CD8-positive, alpha-beta memory T cell (primary cell): ENCODE measurements at places on chromosomes 11 and 22.

- DNase-seq = no peak
- no peak overlapping the region for H3K4me3 ChIP-seq
- no peaks in the 10 kb centered on the region for H3K27me3 ChIP-seq
- H3K27ac ChIP-seq = no peak overlapping the region
- no peaks in the 10 kb centered on the region for H3K36me3 ChIP-seq
- peaks cover 8% of the 10 kb centered on the region for H3K4me1 ChIP-seq
Observed at GRCh38 chr11:46570790-46571398, 22.9 kb downstream of the AMBRA1 start.

DNA sequence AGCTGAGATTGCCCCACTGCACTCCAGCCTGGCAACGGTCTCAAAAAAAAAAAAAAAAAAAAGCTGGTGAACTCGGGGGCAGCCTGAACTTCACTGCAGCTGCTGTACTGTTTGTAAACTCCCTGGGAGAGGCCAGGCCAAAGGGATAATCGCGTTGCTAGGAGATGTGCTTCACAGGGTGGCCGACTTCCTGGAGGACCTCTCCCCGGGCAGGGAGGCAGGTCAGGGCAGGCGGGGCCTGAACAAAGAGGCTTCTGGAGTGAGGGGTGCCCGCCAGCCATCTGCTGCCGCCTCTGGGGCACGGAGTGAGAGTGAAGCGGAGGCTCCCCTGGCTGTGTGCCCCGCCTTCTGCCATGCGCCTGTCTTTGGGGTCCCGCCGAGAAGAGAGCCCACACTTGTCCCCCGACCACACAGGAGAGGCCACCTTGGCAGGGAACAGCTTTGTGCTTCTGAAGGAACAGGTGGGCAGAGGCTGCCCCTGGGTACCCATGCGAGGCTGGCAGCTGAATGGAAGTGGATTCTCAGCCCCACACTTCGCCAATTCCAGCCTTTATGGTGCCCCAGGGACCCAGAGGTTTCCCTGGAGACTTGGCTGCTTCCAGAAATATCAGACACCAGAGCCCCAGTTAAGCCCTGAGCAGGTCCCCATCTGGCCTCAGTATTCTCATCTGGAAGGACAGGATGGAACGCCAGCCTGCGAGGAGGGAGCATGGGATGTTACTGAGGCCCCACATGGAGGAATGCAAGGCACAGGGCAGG lies 29.6 kb downstream of the TMEM184B start:
- no peak overlapping the region for H3K4me3 ChIP-seq
- DNase-seq = no peak
- no peaks in the 10 kb centered on the region for H3K27me3 ChIP-seq
- H3K36me3 ChIP-seq = no peaks in the 10 kb centered on the region

DNA sequence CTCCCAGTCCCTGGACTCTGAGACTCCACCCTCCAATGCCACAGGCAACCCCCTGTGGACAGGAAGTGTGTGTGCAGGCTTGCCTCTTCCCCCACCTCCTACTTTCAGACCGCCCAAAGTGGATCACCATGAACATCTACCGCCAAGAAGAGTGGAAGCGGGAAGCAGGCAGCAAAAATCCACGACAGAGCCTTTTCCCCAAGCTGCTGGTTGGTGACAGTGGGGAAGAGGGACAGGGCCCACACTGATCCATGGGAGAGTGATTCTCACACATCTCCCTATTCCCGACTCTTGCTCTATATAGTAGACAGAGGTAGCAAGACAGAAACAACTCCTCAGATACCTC lies 53.4 kb upstream of the SPATA19 start:
- no peak overlapping the region for H3K27ac ChIP-seq
- H3K4me1 ChIP-seq = no peaks in the 10 kb centered on the region
- H3K27me3 ChIP-seq = no peaks in the 10 kb centered on the region
- DNase-seq = peak; percentile 8
- H3K36me3 ChIP-seq = no peaks in the 10 kb centered on the region

DNA sequence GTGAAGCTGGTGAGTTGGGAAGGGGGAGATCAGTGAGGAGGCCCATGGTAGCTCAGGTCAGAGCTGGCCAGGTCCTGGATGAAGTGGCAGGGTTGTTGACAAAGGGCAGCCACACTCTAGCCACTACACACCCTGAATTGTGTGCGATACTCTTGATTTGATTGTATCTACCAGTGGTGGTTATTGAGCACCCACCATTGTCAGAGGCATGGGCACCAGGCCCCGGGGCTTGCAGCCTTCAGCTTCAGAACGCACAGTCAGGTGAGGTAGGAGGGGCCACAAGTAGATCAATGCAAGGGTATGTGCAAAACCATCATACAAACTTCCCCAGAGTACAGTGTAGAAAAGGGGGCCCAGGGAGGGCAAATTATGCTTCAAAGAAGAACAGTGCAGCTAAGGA lies 38.1 kb downstream of the MICAL2 start:
- DNase-seq = no peak
- H3K27ac ChIP-seq = no peak overlapping the region
- no peaks in the 10 kb centered on the region for H3K27me3 ChIP-seq
- H3K36me3 ChIP-seq = no peaks in the 10 kb centered on the region
- H3K4me3 ChIP-seq = no peak overlapping the region
- peaks cover 16% of the 10 kb centered on the region for H3K4me1 ChIP-seq

GRCh38 chr11:76658231-76658630 lies 12.3 kb downstream of the LRRC32 start:
- no peaks in the 10 kb centered on the region for H3K4me1 ChIP-seq
- H3K36me3 ChIP-seq = no peaks in the 10 kb centered on the region
- no peak overlapping the region for H3K27ac ChIP-seq
- no peaks in the 10 kb centered on the region for H3K27me3 ChIP-seq

DNA sequence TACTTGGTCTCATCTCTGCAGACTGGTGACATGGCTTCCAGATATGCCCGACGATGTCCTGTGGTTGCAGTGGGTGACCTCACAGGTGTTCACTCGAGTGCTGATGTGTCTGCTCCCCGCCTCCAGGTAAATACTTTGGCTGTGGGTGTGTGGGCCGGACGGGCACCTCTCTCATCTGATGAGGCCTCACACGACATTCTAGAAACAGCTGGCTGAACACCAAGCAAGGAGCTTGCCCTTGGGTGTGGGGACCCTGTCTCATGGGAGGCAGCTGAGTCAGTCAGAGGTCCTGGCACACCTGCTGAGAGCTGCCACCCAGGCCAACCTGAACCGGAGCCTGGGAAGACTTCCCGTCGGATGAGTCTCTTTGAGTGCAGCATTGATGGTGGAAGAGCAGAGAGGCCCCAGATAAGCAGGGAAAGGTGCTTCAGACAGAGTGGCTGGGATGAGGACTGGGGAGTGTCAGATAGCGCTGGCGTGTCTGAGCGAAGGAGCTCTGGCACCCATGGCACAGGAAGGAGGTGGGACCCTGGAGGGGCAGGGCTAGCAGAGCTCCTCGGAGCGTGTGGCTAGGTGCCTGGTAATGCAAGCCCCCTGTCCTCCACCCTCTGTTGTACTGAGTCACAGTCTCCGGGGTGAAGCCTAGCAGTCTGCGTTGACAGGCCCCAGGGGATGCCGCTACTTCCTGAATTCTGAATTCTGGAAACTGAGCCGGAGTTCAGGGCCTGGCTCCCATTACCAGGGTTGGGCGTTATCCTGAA lies 10.4 kb upstream of the SAMM50 start:
- no peak for DNase-seq
- no peaks in the 10 kb centered on the region for H3K4me1 ChIP-seq
- H3K27ac ChIP-seq = no peak overlapping the region
- no peak overlapping the region for H3K4me3 ChIP-seq
- H3K36me3 ChIP-seq = no peaks in the 10 kb centered on the region
- no peaks in the 10 kb centered on the region for H3K27me3 ChIP-seq

GRCh38 chr22:35431483-35432227 lies 31.7 kb downstream of the MCM5 start:
- H3K27ac ChIP-seq = no peak overlapping the region
- no peak for DNase-seq
- no peaks in the 10 kb centered on the region for H3K27me3 ChIP-seq
- H3K4me1 ChIP-seq = no peaks in the 10 kb centered on the region
- no peaks in the 10 kb centered on the region for H3K36me3 ChIP-seq
- H3K4me3 ChIP-seq = no peak overlapping the region

- no peak overlapping the region for H3K27ac ChIP-seq
- H3K4me1 ChIP-seq = no peaks in the 10 kb centered on the region
- H3K27me3 ChIP-seq = no peaks in the 10 kb centered on the region
- DNase-seq = no peak
- H3K36me3 ChIP-seq = peaks cover 4% of the 10 kb centered on the region
- H3K4me3 ChIP-seq = no peak overlapping the region
Observed at GRCh38 chr11:657691-658126, 20.6 kb downstream of the DRD4 start.

DNA sequence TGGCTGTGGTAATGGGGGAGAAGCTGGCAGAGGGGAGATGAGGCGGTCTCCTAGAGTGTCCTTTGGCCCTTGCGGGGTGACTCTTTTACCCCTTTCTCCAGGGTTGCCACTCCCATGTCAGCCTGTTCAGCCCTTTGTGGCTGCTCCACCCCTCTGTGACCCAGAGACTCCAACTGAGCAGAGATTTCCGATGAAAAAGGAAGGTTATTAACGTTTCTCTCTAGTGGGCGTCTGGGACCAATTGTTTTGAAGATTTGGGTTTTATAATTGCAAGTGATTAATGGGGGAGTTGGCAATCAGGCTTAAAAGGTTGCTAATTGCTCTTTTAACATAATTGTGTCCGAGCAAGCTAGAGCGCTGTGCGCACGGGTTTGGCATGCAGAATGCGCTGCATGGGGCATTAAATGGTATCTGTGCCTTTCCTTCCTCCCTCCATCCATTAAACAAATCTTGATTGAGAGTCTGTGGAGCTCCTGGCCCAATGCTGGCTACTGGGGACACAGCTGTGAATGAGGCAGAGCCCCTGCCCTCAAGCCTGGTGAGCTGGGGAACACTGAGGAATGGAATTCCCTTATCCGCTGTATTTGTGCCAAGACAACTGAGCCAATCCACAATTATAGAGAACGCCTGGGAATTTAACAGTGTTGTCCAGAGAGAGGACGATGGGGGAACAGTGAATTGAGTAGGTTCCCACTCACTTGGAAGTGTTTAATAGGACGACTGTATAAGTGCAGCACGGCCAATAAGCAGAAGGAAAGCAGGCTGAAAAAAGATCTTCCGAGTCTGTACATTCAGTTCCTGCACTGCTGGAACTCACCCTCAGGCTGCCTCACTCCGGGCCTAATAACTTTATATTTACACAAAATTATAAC lies 295.9 kb downstream of the MIAT start:
- no peaks in the 10 kb centered on the region for H3K4me1 ChIP-seq
- no peaks in the 10 kb centered on the region for H3K36me3 ChIP-seq
- no peak for DNase-seq
- H3K27me3 ChIP-seq = peaks cover 3% of the 10 kb centered on the region
- H3K27ac ChIP-seq = no peak overlapping the region

- H3K27me3 ChIP-seq = no peaks in the 10 kb centered on the region
- H3K27ac ChIP-seq = no peak overlapping the region
- no peak for DNase-seq
- H3K4me1 ChIP-seq = no peaks in the 10 kb centered on the region
Observed at GRCh38 chr11:1207401-1208143, 15.3 kb upstream of the MUC5B start.

- no peak overlapping the region for H3K4me3 ChIP-seq
- no peak overlapping the region for H3K27ac ChIP-seq
- H3K36me3 ChIP-seq = no peaks in the 10 kb centered on the region
- H3K27me3 ChIP-seq = no peaks in the 10 kb centered on the region
Observed at GRCh38 chr22:49738566-49738965, 89.1 kb downstream of the BRD1 start.

DNA sequence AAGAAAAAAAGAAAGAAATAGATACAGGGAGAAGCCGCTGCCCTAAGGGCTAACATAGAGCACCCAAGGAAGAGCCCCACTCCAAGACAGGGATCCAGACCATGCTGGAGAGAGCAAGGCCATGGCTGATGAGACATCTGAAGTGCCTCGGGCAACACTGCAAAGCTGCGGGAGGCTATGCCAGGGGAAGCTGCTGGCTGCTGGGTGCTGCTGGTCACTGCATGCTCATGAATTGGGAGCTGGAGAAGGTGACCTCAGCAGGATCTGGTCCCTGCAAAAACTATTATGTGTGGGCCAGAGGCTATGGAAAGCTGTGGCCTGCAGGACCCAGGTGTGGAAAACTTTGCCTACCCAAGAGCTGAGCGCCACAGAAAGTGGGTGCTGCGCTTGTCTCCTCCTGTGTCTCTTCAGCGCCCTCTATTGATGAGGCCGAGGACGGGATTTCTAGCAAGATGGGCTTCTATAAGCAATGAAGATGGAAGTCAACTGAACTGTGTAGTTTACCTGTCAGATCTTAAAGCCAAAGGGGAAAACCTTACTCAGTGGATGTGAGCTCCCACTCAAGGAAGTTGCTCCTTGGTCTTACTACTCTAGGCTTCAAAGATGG lies 17.3 kb upstream of the SLC29A2 start:
- peaks cover 7% of the 10 kb centered on the region for H3K4me1 ChIP-seq
- H3K36me3 ChIP-seq = no peaks in the 10 kb centered on the region
- DNase-seq = peak; percentile 66
- no peak overlapping the region for H3K4me3 ChIP-seq
- no peaks in the 10 kb centered on the region for H3K27me3 ChIP-seq

- no peak overlapping the region for H3K27ac ChIP-seq
- no peak overlapping the region for H3K4me3 ChIP-seq
- peaks cover 16% of the 10 kb centered on the region for H3K4me1 ChIP-seq
- no peak for DNase-seq
- peaks cover 49% of the 10 kb centered on the region for H3K27me3 ChIP-seq
Observed at GRCh38 chr11:125167954-125168835, 3.6 kb downstream of the PKNOX2 start.

- no peak for DNase-seq
- H3K27me3 ChIP-seq = no peaks in the 10 kb centered on the region
- no peak overlapping the region for H3K27ac ChIP-seq
- no peak overlapping the region for H3K4me3 ChIP-seq
Observed at GRCh38 chr11:134863294-134863693, 451.3 kb upstream of the B3GAT1 start.

GRCh38 chr22:31291481-31292235 lies 630 bp downstream of the PIK3IP1 start:
- peaks cover 59% of the 10 kb centered on the region for H3K4me1 ChIP-seq
- peak overlapping the region; percentile 93 for H3K4me3 ChIP-seq
- peaks cover 26% of the 10 kb centered on the region for H3K36me3 ChIP-seq
- H3K27me3 ChIP-seq = no peaks in the 10 kb centered on the region
- no peak for DNase-seq

DNA sequence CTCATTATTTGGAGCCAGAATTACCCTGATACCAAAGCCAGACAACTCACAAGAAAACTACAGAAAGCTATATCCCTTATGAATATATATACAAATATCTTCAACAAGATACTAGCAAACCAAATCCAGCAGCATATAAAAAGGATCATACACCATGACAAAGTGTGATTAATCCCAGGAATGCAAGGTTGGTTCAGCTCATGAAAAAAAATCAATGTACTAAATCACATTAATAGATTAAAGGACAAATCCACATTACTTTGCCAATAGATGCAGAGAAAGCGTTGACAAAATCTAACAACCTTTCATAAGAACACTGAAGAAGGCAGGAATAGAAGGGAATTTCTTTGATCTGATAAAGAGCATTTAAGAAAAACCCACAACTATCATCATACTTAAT lies 50.4 kb upstream of the TEAD1 start:
- no peak overlapping the region for H3K27ac ChIP-seq
- H3K27me3 ChIP-seq = no peaks in the 10 kb centered on the region
- no peak overlapping the region for H3K4me3 ChIP-seq
- no peaks in the 10 kb centered on the region for H3K4me1 ChIP-seq
- no peaks in the 10 kb centered on the region for H3K36me3 ChIP-seq
